Mucosa of gallbladder (tissue), 1 donor: ENCODE measurements at places on chromosomes 2 and 18. TPM values are rescaled to one million over a fixed set of nuclear protein-coding genes. Genes with fewer than 3 reads are reported as not detected.

The CHCHD5 gene
- 40.3 TPM for total RNA-seq

GRCh38 chr2:224659714-224660113, 56.5 kb downstream of the CCDC195 start:
- no peak for DNase-seq

GRCh38 chr2:197349699-197350098, 39.1 kb upstream of the ANKRD44 start:
- no peak for DNase-seq

DNA sequence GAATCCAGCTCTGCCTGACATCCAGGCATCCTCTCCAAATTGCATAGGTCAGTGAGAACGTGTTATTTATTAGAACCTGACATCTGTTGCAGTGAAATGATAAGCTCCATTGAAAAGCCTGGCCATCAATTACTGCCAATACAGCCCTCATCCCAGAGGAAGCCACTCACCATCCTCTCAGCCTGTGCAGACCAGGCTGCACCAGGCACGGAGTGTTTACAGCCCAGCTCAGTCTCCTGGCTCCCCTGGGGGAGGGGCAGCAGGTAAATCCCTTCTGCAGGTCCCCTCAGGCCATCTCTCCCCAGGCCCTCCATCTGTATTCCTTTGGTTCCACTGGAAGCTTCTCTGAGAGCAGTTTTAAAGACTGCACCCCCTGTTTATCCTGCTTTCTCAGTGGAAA, 82.6 kb upstream of the FOSL2 start:
- no peak for DNase-seq

The GATA6 gene
- 94.2 TPM for total RNA-seq

- no peak for DNase-seq
Measured at GRCh38 chr18:45521777-45522176, 93.5 kb upstream of the SLC14A2 start.

The KCNG2 gene
- not detected for total RNA-seq

The LRRTM1 gene
- total RNA-seq: 1.2 TPM

The KCNE4 gene
- 7.4 TPM for total RNA-seq

DNA sequence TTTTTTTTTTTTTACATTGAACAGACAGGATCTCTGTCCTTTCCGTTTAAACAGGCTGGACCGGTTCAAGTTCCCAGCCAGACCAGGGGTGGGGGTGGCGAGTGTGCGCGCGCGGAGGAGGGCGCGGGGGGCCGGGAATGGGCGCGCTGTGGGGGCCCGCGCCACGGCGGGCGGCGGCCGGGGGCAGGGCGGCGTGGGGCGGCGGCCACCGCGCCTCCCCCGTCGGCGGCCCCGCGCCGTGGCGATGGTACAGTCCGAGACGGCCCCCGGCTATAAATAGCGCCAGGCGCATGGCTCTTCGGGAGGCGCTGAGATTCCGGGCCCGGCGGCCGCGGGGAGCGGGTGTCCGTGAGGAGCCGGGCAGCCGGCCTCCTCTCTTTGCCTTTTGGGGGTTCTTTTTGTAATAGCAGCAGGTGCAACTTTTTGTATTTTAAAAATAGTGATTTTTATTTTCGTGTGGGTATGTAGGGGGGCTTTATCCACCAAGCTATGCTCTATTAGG, 430 bp upstream of the CELF4 start:
- DNase-seq: peak; percentile 58

The LOXL3 gene
- total RNA-seq: 15.9 TPM

The SIX3 gene
- total RNA-seq: not detected

The MAP3K20 gene
- total RNA-seq: 90.0 TPM

DNA sequence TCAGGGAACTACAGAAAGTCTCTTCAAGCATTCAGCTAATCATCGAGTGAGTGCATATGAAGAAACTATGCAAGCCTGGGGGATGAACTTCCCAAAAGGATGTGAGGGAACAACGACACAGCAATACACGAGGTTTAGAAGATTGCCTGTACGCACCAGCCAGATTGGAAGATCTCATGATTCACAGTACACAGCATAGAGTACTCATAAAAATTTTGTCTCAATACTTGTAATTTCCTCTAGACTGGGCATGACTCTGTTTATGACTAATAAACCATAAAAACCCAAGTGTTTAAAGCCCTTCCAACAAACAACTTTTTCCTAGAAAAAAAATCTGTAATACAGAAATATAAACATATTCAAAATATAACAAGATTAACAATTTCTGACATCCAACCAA, 279.7 kb downstream of the KCNJ3 start:
- no peak for DNase-seq

The ACVR2A gene
- total RNA-seq: 28.8 TPM

DNA sequence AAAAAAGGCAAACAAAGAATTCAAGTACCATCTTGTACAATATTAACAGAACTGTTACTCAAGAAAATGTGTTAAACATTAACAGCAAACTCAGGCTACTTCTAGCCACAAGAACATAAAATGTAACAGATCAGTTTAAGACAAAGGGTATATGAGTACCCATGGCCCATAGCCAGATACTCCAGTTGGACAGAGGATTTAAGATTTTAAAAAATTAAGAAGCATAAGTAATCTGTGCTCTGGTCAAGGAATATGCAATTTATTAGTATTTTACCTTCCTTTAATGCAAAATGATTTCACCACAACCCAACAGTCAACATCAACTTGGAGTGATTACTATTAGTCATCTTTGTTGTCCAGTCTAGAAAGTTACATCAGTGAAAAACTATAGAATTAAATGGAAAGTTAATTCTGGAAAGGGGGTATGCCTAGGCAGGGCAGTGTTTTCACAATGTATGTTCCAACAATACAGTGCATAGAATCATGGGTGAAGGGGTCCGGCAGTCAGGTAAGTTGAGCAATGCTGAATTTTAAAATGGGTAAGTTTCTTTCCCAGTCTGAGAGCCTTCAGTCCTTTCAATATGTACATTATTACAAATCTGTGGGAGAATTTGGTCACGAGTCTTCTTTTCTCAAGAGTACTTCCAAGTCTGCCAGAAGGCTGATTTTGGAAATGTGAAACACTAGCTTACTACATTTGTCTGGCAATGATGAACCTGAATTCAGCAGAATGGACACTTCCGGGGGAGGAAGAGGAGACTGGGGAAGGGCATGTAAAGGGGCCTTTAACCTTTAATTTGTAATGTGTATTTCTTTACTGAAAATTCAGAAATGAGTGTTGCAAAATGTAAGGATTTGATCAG, 34.5 kb downstream of the SFT2D3 start:
- DNase-seq: no peak

DNA sequence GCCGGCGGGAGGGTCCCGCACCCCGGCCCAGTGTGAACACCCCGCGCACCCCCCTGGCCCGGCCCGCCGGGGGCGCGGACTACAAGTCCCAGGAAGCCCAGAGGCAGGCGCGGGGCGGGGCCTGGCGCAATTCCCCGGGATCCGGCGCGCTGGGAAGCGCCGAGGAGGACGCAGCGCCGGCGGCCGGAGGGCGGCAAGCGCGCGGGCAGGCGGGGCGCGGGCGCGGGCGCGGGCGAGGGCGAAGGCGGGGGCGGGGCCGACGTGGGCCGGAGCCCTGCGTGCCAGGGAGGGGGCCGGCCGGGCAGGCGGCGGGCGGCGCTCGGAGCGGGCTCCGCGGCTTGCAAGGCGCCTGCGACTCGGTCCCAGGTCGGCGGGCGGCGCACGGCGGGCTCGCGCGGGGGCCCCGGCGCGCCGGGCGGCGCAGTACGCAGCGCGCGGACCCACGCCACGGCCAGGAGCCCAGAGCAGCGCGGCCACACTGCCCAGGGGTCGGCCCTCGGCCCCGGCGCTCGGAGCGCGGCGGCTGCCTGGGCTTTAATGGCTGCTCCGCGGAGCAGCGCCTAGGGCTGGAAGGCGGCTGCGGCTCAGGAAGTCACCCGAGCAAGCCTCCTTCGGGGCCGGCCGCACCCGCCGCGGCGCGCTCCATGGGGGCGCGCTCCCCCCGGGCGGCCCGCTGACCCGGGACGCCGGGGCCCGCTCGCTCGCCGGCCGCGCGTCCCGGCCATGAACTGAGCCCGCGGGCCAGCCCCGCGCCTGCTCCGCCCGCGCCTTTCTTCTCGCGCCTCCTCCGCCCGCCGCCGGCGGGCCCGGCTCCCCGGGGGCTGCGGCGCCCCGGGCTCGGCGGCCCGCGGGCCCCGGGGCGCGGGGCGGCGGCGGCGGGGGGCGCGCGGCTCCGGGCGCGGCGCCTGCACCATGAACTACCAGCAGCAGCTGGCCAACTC, at the start of gene AGAP1:
AGAP1 (plus strand) TSS at position 269 of the 941 bp plus-strand sequence.
- DNase-seq: peak; percentile 89

DNA sequence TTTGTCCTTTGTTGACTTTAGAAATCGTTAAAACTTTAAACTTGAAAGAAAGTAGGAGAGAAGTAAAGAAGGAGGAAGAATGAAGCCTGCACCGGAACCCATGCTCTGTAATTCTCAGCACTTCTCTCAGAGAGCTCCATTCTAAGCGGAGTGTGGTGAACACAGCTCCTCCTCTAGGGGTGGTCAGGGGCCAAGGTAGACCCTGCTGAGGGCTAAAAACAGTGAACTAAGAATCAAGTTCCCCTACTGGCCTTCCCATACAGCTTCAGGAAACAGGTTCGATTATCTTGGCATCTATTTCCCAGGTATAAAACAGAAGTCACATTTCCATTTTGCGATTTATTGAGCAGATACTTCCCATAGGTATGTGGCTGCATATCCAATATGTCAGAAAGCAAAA, 92.7 kb upstream of the ASAP2 start:
- no peak for DNase-seq

DNA sequence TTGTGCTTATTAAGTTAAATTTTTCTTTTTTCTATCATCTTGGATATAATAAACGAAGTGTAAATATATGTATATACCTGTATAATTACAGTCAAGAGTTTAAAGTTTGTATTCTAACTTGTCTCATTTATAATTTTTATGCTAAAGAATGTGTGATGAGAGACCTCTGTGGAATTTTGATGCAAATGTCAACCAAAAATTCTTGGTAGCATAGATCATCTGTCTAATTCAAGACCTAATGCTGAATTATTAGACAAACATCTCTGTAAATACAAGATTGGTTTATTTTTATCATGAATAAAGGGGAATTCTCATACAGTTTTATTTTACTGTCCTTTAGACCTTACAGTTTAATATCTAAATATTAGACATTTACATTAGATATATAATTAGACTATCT, 149.2 kb upstream of the VWC2L start:
- no peak for DNase-seq
